Stimulated activated naive B cell treated with anti-CD40 and anti-IgM and Interleukin-4, amounts not matched to agents 10 μg/mL and 1 μg/mL and 100 μg/mL, for 72 hours (primary cell): ENCODE measurements at places on chromosomes 1 and 21.

GRCh38 chr1:119045096-119045746 lies 57.1 kb upstream of the TBX15 start:
- no peak for DNase-seq

DNA sequence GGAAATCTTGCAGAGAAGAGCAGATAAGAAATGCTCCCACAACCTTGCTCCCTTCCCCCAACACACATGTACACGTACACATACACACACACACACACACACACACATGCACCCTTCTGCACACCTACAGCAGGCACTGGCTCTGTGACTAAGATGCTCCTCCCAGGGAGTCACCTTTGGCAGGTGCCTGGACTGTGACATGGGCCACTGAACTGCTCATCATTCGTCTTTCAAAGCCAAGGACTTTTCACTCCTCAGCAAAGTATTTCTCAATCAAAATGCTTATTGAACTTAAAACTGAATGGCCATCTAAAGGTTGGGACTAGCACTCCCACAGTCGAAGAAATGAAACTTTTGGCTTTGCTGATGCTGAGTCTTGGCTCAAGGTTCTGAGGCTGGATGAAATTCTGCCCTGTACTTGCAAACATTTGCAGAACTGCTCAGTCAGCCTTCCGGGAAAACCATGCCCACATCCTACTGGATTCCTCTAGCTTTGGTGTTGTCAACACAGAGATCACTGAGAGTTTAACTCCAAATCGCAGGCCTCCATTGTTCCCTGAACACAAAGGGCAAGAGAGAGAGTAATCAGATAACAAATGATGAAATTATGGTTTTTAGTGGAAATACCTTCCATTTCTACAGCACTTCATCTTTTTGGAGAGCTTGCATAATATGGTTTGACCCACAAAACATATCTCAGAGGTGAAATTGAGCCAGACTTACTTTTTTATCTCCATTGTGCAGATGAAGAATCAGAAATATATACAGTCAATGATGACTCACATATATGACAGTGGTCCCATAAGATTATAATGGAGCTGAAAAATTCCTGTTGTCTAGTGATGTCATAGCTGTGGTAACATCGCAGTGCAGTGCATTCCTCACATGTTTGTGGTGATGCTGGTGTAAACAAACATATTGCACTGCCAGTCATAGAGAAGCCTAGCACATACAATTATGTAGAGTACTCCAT lies 72.4 kb upstream of the BCAR3 start:
- no peak for DNase-seq

DNA sequence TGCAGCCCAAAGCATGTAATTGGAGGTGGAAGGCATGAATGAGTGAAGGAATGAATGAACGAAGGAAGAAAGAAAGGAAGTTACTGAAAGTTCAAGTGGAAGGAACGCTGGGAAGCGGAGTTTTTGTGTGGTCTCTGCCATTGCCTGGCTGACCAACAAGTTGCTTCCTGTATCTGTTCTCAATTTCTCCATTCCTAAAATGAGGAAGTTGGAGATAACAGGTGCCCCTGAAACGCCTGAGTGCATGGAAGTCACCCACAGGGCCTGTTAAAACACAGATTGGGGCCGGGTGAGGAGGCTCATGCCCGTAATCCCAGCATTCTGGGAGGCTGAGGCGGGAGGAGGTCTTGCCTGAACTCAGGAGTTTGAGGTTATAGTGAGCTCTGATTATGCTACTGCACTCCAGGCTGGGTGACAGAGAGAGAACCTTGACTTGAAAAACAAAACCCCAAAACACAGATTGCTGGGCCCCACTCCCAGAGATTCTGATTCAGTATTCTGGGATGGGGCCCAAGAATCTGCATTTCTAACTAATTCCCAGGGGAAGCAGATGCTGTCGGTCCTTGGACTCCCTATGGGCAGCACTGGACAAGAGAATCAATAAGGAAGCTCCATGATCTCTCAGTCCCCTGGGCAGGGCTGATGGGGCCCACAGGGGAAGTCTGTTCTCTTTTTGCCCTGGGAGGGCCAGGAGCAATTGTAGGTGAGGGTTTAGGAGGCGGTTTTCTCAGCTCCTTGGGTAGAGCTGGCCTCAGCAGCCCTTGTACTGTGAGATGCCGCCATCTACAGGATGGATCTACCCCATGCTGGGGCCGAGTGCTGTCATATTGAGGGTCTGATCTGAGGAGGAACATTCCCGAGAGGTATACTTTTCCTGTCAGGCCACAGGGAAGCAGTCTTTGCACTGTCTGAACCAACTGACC lies 3.3 kb upstream of the CNR2 start:
- DNase-seq: peak; percentile 73

DNA sequence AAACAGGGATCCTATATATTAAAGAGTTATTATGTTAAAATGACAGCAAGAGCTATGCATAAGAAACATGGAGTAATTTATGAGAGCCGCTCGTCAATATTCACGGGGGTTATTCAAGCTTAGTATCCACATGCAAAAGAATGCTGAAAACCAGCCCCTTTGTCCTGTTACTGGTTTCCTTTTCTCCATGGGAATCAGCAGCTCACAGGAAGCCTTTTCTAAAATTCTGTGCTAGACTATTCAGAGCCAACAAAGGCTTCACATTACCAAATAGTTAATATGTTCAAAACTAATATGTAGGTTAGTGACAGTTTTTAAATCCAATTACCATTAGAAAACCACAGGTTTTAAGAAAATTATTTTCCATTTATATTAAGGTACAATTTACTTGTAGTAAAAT lies 225.6 kb upstream of the MAP1LC3C start:
- DNase-seq: no peak
